ENCODE measurements at places on chromosomes 11 and 22.

DNA sequence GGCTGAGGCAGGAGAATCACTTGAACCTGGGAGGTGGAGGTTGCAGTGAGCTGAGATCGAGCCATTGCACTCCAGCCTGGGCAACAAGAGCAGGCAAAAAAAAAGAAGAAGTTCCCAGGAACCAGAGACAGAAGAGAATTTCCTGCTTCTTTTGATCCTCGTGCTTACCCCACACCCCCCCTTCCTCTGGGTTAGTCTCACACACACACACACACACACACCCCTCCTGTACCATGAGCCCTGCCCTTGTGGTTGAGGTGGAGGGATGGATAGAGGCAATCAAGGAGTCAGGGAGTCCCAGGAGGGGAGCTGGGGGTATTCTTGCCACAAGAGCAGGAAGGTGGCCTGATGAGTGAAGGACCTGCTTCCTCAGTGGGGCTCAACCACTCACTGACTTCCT is 4.1 kb upstream of the UBE2L6 start:
- no peak for DNase-seq

DNA sequence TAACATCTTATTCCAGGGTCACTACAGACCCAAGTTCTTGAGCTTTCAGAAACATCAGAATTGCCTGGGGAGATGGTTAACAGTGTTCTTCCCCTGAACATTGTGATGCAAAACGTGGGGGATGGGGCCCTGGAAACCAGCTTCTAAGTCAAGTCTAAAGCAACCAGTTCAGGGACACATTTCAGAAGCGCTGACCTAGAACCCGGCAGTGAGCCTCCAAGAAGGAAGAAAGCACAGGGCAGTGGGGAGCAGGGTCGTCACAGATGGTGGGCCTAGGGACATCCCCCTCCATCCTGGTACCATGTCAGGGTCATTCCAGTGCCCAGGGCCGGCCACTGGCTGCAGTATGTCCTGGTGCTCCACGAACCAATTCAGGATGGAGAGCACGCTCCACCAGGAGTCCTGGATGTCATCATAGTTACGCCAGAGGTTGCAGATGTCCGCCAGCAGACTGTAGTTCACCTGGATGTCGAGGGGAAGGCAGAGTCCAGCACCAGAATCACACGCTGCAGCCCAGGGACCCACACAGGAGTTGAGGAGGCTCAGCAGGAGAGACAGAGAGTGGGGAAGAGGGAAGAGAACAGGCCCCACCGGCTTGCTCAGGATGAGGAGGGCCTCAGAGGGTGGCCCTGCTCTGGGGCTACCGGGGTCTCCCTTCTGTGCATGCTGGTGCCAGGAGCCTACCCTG is 5.0 kb downstream of the NAGA start:
- DNase-seq, result no peak

- DNase-seq, result no peak
Measured at GRCh38 chr11:33659370-33660139, 41.1 kb downstream of the C11orf91 start.

DNA sequence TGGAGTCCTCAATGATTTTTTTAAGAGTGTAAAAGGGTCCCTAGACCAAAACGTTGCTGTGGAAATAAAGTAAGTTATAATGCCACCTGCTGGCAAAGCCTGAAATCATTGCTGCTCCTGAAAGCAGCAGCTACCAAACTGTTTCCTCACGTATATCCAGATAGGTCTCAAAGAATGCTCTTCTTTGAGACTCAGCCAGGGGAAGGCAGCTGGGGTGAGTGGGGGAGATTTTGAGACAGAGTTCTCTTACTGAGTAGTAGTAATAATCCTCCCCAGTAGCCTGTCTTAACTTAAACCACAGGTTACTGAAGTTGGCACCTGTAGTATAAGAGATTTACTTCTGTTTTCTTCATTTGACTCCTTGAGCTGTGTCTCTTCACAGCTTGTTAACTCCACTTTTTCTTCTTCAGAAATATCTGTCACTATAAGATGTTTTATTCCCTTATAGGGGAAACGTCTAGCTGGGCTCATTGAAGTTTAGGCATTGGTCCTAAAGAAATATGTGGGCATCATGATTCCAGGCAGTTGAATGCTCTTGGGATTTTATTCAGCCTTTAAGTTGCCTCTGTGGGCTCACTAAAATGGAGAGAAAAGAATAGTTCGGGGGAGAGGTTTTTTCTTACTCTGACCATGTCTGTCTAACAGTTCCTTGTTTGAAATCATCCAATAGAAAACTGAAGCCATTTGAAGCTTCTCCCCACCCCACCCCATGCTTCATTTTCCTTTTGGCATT is 77.9 kb downstream of the BTBD10 start:
- peak; percentile 22 for DNase-seq

GRCh38 chr11:45606514-45607281 is 58.7 kb downstream of the CHST1 start:
- DNase-seq, result no peak

GRCh38 chr11:102467080-102467708 is 14.6 kb upstream of the TMEM123 start:
- peak; percentile 56 for DNase-seq

DNA sequence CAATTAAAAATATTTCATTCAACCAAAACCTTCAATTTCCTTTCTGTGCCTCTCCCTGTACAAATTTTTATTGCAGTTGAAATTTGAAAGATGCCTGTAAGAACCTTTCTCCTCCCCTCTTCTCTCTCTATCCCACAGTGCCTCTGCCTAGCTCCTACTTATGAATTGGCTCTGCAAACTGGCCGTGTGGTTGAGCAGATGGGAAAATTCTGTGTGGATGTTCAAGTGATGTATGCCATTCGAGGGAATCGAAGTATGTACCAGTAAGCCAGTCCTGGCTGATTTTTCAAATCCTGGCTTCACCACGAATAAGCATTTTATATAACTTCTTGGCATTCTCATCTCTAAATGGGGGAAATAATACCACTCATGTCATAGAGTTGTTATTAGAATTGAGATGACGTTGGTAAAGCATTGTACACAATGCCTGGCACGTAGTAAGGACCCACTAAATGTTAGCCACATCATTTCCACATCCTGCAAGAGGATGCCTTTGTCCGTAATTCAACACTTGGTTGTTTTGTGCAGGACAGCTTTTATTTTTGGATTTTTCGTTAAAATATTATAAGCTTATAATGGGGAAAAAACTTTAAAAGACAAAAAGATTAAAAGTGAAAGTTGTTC is 6.0 kb downstream of the DDX25 start:
- DNase-seq, result no peak

GRCh38 chr22:48483764-48484528 is 1343.7 kb downstream of the BRD1 start:
- DNase-seq, result no peak

- no peak for DNase-seq
Measured at GRCh38 chr11:68117853-68118470, 3.2 kb downstream of the CHKA start.

DNA sequence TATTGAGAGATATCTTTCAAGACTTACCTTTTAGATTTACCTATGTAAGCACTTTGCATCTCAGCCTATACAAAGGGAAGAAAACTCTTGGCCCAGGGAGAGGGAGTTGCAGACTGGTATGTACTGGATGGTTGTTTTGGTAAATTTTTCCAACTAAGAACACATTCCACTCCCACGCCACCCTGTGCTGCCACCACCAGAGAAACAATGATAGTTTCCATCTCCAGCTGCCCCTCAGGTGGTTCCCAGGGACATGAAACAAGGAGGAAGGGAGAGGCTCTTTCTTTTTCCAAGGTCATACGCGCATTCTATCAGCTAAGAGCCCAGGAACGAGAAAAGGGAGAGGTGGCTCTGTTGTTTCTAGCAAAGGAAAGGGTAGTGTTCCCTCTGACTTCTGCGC is 34.4 kb downstream of the CCDC34 start:
- no peak for DNase-seq

DNA sequence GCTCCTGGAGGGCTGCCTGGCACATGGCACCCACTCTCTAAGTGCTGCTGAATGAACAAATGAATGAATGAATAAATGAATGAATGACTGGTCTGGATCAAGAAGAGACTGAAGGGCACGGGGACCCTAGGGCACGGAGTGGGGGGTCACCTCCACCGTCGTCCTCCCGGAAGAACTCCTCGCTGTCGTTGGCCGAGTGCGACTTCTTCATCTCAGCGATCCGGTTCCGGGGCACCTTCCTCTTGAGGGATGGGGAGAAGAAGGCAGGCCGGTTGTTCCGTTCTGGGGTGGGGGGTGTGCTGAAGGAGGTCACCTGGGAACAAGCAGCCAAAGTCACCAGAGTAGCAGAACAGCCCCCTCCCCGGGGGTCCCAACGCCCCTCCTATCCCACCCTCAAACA is 36.0 kb downstream of the NUP50 start:
- DNase-seq, result no peak

GRCh38 chr11:55966391-55966790 is 3.4 kb downstream of the OR10AG1 start:
- no peak for DNase-seq

DNA sequence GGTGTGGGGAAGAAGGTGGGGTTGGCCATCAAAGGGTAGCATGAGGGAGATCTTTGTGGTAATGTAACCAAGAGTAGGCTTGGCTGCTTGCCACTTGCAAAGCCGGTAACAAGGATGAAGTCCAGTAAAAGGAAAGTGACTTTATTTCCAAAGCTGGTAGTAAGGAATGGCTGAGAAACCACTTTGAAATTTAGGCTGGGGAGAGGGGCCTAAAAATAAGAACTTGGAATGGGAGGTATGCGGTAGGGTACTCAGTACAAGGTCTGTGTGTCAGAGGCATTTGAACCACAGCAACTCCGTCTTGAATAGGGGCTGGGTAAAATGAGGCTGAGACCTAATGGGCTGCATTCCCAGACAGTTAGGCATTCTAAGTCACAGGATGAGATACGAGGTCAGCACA is 216.0 kb upstream of the ISX start:
- DNase-seq, result no peak

GRCh38 chr11:126843096-126843495 is 157.5 kb downstream of the KIRREL3 start:
- DNase-seq, result no peak

DNA sequence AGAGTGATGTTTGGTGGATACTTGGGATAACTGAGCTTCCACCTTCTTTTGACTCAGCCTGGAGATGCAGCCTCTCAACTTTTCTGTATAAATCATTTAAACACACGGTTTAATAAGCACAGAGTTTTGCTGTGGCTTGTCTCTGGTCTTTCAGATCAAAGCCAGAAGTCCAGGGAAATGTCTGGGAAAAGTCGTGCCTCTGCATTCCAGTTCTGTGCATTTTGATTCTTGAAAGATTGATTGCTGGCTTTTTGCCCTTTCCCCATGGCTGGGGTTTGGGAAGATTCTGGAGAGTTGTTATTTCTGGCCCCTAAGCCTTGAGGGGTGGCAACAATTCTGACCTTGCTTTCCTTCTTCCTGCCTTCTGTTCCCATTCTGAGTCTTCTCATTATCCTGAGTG is 154.1 kb downstream of the COMMD9 start:
- no peak for DNase-seq

DNA sequence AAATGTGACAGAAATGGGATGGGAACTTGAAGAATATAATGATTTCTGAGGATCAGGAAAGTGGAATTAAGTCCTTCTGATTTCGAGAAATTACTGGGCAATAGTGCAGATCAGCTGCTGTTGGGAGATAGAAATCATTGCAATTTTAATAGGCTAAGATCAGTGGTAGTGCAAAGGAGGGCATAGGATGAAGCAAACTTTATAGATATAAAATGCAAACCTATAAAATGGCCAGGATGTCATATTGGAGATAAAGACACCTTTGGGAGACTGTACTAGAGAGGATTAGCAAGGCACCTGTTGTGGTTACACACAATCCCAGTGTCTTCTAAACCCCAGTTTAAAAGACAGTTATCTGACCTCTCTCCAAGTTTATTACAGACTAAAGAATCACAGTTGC is 6.5 kb upstream of the MS4A7 start:
- no peak for DNase-seq

DNA sequence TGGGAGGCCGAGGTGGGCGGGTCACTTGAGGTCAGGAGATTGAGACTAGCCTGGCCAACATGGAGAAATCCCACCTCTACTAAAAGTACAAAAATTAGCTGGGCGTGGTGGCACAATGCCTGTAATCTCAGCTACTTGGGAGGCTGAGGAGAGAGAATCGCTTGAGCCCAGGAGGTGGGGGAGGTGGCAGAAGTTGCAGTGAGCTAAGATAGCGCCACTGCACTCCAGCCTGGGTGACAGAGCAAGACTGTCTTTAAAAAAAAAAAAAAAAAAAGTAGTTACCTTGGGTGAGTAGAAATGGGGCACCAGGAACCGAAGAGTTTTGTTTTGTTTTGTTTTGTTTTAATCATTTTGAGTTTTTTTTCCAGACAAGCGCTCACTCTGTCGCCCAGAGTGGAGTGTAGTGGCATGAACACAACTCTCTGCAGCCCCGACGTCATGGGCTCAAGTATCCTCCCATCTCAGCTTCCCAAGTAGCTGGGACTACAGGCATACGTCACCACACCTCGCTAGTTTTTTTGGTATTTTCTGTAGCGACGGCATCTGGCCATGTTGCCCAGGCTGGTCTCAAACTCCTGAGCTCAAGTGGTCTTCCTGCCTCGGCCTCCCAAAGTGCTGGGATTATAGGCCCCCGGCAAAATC is 15.8 kb downstream of the THAP12 start:
- DNase-seq, result no peak

DNA sequence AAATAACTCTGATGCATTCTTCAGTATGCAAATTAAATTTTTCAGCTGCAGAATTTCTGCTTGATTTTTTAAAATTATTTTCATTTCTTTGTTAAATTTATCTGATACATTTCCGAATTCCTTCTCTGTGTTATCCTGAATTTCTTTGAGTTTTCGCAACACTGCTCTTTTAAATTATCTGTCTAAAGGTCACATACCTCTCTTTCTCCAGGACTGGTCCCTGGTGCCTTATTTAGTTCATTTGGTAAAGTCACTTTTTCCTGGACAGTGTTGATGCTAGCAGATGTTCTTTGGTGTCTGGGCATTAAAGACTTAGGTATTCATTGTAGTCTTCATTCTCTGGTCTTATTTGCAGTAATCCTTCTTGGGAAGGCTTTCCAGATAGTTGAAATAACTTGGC is 577.4 kb upstream of the LUZP2 start:
- DNase-seq, result no peak

GRCh38 chr11:97965849-97966646 is 1054.7 kb upstream of the CNTN5 start:
- DNase-seq, result peak; percentile 85

- DNase-seq, result no peak
Measured at GRCh38 chr11:131833366-131833765, 463.0 kb downstream of the NTM start.

DNA sequence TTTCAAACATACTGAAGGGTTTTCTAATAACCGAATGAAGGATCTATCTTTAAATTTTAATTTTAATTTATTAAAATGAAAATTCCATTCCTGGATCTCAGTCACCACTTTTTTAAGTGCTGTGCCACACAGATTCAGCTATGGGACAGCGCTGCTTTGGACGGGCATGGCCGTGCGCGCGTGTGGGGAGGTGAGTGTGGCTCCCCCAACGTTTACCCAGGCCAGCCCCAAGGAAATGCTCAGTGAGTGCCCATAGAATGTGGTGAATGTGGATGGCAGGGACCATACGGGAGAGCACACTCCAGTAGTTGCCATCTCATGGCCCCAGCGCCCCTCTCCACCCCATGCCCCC is 88.0 kb upstream of the KCNQ1OT1 start:
- no peak for DNase-seq

- no peak for DNase-seq
Measured at GRCh38 chr11:47366020-47366490, 12.3 kb downstream of the SPI1 start.
